Stimulated activated CD8-positive, alpha-beta memory T cell treated with anti-CD3 and anti-CD28 coated beads, Interleukin-4, amount 100 ng/mL, for 1 hour (primary cell): ENCODE measurements at places on chromosomes 13 and 19.
A peak's percentile ranks its signal among the peaks of the same experiment; 100 is the strongest.

DNA sequence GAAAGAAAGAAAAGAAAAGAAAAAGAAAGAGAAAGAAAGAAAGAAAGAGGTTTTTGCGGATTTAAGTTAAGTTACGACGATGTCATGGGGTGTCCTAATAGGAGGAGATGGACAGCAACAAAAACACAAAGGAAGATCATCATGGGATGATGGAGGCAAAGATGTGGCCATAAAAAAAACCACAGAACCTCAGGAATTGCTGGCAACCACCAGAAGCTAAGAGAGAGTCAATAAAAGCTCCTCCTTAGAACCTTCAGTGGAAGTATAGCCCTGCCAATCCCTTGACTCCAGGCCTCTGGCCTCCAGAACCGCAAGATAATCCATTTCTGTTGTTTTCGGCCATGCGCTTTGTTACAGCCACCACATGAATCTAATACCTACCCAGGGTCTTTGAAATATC is 11.5 kb downstream of the PLEKHA4 start:
- DNase-seq: no peak

DNA sequence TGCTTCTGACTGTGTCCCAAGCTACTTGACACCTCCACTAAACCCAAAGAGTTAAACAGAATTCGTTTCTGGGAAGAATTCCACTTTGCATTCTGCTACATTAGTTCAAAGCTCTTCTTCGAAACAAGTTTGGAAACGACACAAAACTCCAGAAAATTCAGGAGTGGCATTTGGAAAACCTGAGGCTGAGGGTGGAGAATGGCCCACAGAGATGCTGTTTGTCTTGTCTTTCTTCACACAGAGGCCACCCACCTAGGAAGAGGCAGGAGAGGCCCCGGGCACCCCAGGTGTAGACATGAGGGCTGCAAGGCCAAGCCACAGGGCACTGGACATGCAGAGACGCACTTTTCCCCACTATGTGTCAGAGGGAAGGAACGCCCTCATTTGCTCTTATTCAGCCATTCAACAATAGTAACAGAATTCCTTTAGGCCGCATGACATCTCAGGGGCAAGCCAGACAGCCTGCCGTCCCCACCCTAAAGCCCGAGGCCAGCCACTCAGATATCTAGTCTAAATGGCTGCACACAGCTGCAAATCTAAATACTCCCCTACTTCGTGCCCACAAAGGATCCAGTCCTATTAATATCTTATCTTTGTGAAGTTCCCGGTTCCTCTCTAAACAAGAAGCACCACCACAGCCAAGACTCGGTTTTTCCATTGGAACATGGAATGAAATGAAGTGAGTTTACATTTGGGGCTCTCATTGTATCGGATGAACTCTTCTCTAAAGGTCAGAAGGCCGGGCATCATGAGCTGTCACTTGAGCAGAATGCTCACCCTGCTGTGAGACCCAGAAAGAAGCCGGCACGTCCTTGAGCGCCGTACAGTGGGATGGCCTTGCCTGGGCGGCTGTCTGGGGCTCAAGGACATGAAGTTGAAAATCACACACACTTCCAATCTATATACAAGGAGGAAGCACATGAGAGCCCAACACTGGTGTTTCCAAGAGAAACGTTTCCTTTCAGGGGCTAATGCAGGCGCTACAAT is 19.8 kb downstream of the COL4A1 start:
- no peak for DNase-seq

DNA sequence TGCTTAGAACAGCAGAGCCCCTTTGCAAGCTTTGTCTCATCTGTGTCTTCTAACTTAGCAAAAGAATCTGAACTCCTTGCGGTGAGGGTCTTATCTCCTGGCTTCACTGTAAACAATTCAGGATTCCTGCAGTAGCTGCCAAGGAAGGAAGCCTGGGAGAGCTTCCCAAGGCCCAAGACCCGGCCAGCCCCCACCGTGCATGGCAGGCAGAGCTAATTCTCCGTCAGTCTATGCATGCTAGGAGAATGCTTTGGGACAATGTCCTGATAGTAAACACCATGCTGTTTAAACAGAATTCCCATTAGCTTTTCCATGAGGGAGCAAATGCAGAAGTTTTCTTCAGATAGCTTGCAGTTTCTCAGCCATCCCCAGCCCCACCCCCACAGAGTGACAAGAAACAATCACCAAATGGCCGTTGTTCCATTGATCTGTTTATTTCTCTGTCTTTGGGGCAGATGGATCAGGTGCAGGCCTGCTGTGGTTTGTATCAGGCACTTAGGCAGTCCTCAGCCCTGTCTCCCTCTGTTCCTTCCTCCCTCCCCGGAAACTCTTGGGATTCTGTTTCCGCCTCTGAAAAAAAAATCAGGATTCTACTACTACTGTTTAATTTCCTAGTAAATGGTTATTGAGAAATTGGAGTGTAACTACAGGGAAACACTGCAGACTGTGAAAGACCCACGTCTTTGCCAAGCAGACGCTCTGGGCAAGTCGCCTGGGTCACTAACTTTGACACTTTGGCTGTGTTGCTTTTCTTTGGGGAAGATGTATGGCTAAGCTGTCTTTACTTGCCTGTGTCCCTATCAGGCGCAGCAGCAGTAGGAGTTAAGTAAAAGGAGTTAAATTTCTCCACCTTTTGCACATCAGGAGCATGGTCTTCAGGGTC is 40.7 kb upstream of the SPATA13 start:
- DNase-seq: no peak

DNA sequence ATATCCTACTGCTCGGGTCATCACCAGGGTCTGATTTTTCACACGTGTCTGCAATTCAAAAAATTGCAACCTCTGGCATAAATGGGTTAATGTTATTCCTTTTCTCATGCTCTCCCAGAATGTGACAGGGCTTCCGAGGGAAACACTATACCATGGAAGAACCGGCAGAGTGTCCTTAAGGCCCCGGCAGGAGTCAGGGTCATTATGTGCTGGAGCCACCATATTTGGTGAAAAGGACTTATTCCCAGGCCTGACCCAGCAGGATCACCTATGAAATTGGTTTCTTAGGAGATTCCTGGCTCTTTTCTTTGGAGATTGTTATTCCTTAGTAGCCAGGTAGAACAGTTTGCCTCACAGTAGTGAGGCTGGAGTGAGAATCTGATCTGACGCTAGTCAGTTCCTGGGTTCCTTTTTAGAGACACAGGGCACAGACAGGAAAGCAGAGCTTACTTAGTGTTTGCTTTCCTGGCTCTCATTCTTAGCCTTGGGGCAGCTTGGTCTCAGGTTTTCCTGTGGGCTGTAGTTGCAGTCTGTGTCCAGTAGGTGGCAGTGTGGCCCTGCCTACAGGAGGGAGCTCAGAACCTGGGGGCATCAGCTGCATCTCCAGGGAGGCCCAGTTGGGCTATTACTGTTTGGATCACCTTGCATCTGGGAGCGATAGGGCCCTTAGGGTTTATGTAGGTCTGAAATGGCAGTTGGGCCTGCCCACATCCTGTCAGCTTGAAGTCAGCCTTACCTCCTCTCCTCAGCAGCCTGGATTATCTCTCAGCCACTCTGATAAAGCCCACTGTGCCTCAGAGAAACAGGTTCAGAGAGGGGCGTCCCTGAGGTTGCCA is 12.4 kb downstream of the SNRNP70 start:
- peak; percentile 49 for DNase-seq

- DNase-seq: no peak
Observed at GRCh38 chr19:28694812-28695211, 518.1 kb downstream of the UQCRFS1 start.

GRCh38 chr19:29119590-29119989 is 93.4 kb downstream of the UQCRFS1 start:
- DNase-seq: no peak

DNA sequence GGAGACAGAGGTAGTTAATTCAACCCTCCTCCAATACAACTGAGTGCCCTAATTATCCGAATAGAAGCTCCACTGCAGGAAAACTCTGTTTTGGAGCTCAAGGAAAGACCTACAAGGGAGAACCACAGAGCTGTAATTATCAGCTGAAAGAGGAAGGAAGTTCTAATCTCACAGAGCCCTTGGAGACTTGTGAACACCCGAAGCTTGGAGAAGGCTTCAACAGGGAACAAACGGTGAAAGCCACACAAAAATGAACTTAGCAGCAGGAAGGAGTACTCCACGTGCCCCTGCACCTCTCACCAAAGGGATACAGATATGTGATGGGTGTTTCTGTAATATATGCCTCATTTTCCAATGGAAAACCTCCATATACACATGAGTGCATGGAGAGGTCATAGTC is 61.1 kb downstream of the IRS2 start:
- no peak for DNase-seq

- no peak for DNase-seq
Observed at GRCh38 chr19:31125071-31125470, 224.2 kb downstream of the TSHZ3 start.

GRCh38 chr13:112838038-112838841 is 130.8 kb upstream of the MCF2L start:
- no peak for DNase-seq

- DNase-seq: no peak
Observed at GRCh38 chr13:71862459-71862943, 4.5 kb downstream of the DACH1 start.

DNA sequence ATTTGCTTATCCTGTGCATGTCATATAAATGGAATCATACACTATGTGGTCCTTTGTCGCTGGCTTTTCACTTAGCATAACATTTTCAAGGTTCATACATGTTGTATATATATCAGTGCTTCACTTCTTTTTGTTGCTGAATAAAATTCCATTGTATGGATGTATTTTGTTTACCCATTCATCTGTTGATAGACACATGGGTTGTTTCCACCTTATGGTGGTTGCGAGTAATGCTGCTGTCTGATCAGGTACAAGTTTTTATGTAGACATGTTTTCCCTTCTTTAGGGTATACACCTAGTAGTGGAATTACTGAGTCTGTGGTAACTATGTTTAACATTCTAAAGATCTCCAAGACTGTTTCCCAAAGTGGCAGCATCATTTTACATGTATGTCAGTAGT is 102.5 kb downstream of the RNF17 start:
- DNase-seq: no peak

GRCh38 chr13:37736045-37736444 is 133.5 kb downstream of the TRPC4 start:
- DNase-seq: no peak

- no peak for DNase-seq
Observed at GRCh38 chr13:107847406-107847805, 367.9 kb downstream of the LIG4 start.

DNA sequence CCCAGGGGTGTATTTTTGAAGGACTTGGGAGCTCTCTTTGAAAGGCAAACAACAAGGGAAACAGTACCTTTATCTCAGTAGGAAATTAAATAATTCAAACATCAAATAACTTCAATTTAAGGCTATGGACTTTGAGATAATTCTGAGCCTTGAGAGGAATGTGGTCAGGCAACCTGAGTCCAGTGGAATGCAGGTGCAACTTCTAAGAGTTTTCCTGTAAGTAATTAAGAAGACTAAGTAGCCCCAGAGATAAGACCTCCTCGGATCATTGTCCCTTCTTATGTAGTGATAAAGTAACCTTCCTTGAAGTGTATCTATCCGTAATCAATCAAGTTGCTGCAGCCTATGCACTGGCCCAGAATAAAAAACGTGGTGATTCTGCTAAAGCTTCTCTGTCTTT is 29.2 kb downstream of the ZNF701 start:
- DNase-seq: no peak
